ENCODE measurements at places on chromosomes 7 and 10.

DNA sequence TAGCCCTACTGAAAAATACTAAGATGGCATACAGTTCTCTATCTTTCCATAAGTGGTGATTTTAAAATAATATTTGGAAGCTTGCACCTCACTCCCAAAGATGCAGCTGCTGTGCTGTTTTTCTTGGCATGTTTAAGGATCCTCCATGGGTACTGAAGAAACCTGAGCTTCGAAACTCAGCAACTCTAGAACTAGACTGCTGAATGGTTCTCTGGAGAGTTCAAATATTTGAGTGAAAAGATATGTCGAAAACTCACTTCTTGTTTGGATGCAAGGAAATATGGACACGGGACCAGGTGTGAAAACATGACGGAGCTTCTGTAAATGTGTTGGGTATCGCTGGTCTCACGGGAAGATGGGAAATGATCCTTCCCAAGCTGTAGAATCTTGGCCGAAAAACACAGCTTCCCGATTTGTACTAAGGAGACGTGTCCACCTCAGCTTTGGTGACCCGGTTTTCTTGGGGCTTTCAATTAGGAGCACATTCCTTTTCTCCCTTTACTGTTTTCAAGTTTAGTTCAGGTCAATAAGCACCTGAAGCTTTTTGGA, 543.8 kb upstream of the NRP1 start:
- DNase-seq, result no peak

- DNase-seq, result no peak
Measured at GRCh38 chr10:91528080-91528479, 104.8 kb downstream of the PPP1R3C start.

DNA sequence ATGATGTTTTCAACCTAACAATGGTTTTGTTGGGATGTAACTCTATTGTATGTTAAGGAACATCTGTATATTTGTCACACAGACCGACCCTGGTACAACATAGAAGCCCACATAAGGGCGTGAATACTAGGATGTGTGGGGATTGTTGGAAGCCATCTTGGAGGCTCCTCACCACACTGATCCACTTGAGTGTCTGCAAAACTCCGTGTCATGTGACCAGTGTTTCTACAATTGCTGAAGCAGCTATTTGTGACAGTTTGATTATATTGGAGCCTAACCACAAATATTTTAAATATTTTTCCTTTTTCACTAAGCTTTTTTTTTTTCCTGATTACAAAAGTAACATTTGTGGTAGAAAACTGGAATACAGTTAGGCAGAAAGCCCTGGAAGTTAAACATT, 27.9 kb downstream of the RALA start:
- no peak for DNase-seq

- no peak for DNase-seq
Measured at GRCh38 chr7:155001756-155002410, 1.0 kb downstream of the PAXIP1 start.

DNA sequence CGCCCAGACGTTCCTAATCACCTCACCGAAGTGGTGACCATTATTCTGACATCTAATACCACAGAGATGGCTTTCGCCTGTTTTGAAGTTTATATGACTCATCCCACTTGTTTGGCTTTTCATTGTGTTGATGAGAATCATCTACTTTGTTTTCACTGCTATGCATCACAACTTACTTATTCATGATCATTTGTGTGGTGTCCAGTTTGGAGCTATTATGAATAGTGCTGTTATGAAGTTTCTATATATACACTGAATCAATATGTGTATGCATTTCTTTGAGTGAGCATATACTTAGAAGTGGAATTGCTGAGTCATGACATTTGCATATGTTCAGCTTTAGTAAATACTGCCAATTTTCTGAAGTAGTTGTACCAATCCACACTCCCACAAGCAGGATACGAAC, 38.6 kb upstream of the TNKS2 start:
- no peak for DNase-seq

- DNase-seq, result no peak
Measured at GRCh38 chr7:91569728-91570457, 305.7 kb downstream of the FZD1 start.
